Astrocyte of the spinal cord (primary cell): ENCODE measurements at places on chromosomes 3 and 15.

DNA sequence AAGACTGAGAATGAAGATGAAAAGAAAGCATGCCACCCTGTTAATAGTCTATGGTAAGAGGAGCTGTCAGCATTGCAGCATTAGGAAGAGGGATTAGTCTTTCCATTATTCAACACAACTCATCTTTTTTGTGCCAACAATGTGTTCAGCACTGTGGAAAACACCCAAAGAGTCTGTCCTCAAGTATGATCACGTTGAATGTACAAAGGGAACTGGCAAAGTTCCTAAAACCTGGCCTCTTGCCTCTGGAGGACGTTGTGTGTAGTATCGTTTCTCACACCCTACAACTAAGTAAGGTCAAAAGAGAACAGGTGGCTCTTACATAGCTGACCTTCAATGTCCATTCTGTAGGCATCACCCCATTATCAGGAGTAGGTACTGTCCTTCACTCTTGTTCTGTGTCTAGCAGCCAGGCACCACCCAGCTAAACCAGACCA lies 147.9 kb upstream of the THBS1 start:
- DNase-seq, result no peak

DNA sequence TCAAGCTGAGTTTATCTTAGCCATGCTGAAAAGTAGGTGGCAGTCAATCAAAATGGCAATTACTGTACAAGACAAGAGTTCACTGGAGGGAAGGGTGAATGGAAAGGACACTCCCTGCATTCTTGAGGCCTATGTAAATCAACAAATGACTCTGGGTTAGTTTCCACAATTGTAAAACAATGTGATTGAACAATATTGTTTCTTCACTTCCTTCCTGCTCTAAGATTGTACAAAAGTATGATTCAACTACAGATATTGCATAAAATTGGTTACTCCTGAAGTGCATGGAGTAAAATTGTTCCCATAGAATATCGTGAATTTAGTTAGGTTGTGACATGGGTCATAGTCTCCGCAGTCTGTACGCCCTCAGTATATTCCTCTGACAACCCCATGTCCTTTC lies 277.6 kb downstream of the LPP start:
- peak; percentile 29 for DNase-seq

DNA sequence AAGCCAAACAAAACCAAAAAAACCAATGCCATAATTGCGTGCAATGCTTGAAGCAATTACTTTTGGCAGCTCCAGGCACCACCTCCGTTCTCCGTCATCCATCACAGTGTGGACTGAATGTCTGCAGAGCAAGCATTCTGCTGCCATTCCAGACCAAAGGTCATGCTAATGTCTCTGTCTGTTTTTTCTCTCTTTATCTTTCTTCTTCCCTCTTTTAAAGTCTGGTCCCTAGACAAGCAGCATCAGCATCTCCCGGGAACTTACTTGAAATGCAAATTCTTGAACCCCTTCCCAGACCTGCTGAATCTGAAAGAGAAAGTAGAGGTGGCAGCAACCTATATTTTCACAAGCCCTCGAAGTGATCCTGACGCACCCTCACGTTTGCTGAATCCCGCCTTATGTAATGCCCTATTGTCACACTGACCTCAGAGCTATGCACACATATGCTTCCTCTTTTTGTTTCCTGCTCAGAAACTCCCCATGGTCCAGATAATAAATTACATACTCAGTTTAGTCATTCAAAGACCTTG lies 297.3 kb upstream of the PROK2 start:
- no peak for DNase-seq

- no peak for DNase-seq
Observed at GRCh38 chr15:92669432-92669831, 13.9 kb upstream of the FAM174B start.

DNA sequence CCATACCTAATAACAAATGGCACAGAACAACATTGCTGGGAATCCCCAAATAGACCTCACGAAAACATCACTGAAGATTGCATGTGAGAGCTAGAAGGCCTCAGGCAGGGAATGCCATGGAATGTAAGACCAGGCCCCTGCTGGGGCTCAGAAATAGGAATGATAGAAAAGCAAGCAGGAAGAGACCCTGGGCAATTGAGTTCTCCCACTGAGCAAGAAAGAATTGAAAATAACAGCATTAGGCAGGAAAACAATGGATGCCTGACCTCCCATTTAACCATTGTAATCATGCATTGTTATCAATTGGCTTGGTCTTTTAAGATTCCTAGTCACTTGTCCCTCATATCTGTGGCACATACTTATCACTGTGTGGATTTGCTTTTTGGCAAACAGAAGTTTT lies 581.6 kb downstream of the FHIT start:
- no peak for DNase-seq

- DNase-seq, result peak; percentile 62
Observed at GRCh38 chr3:23183731-23184130, 19.4 kb upstream of the UBE2E2 start.

DNA sequence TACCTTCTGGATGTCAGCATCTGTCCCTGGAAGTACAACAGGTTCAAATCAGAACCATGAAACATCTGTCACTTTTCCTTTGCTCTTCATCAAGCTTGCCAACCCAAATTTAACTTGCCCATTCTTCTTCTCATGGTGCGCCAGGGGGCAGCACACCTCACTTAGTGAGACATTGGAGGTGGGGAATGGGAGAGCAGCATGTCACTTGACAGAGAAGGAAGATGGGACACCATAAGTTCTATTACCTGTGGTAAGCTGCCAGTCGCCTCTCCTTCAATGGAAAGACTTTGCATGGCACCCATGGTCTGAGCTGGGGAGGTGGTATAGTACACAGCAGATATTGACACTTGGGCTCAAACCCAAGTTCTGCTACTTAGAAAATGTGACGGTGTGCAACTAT lies 2.9 kb downstream of the SCN5A start:
- peak; percentile 8 for DNase-seq

DNA sequence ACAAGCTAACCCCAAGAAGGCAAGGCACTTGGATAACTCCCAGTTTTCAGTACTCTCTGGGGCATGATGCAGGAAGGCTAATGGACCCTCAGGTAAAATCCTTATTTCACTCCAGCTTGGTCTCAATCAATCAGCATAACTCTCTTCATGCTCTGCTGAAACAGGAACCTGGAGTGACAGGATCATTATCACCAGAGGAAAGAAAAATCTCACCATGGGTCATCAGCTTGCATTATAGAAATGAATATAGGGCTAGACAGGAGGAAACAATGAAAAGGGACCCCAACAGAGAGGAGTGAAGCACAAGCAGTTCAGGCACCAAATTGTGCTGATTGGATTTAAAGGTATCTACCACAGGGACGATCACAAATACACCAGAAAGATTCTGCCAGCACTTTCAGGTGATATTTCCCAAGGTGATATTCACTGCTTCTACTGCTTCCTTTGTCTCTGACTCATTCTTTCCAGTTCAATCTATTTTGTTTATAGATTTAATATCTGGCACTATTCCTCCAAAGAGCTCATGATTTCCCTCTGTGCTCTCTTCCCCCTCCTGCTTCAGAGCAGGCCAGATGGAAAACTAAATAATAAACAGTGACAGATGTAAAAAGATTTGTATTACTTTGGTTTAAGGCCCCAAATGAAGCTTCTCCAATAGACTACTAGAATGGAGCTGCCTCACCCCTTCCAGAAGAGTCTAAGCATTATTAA lies 22.9 kb upstream of the THUMPD3 start:
- no peak for DNase-seq

- no peak for DNase-seq
Observed at GRCh38 chr3:153855772-153856171, 265.4 kb upstream of the ARHGEF26 start.

DNA sequence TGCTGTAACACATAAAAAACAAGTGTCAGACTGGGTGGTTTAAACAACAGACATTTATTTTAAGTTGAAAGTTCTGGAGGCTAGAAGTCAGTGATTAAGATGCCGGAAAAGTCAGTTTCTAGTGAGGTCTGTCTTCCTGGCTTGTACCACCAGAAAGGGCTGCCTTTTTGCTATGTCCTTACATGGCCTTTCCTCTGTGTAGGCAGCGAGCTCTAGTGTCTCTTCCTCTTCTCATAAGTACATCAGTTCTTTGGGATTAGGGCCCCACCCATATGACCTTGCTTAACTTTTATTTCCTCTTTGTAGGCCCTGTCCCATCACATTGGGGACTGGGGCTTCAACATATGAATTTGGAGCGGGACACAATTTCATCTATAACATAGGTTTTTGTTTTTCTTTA lies 128.0 kb downstream of the BBX start:
- DNase-seq, result no peak
